ENCODE measurements at places on chromosomes 16 and 17.

- no peak for DNase-seq
These were observed 629.0 kb upstream of the CDH8 start for GRCh38 chr16:62665269-62665668.

DNA sequence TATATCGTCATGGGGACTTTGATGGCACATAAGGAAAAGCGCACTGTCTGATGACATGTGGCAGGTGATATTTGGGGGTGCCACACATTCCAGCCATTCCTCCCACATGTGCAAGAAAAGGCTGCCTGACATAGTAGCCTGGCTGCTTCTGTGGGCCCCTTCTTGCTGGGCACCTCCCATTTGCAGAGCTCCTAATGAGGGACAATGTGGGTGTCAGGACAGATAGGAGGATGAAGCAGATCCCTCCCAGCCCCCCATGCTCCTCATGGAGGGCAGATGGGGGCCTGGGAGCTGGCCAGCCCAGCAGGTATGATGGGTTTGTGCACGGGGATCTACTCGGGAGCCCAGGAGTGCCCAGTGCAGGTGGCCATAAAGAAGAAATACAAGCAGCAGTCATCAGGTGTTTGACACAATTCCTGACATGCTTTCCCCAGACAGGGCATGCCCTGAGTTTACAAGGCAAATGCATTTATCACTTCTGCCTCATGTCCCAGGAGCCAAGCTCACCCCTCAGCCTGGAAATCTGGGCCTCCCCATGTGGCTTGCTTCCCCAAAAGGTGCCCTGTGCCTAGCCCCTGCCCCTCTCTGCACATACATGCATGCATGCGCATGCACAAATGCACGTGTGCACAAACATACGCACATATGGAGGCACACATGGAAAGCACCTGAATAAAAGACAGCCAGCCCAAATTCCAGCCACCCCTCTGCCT, 260.6 kb upstream of the RPL38 start:
- no peak for DNase-seq

DNA sequence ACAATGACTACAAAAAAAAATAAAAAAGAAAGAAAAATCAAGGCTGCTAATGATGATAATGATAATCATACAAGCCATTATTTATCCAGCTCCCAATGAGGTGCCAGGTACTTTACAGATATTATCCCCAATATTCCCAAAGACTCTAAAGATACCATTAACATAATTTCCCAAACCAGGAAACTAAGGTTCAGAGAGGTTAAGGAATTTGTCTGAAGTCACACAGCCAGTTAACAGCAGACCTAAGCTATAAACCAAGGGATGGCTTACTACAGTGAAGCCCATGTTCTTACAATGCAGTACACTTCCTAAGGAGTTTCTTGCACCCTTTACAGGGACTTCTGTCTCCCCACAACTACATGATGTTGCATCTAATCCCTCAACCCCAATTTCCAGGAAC, 45.7 kb upstream of the CDH5 start:
- DNase-seq = no peak

DNA sequence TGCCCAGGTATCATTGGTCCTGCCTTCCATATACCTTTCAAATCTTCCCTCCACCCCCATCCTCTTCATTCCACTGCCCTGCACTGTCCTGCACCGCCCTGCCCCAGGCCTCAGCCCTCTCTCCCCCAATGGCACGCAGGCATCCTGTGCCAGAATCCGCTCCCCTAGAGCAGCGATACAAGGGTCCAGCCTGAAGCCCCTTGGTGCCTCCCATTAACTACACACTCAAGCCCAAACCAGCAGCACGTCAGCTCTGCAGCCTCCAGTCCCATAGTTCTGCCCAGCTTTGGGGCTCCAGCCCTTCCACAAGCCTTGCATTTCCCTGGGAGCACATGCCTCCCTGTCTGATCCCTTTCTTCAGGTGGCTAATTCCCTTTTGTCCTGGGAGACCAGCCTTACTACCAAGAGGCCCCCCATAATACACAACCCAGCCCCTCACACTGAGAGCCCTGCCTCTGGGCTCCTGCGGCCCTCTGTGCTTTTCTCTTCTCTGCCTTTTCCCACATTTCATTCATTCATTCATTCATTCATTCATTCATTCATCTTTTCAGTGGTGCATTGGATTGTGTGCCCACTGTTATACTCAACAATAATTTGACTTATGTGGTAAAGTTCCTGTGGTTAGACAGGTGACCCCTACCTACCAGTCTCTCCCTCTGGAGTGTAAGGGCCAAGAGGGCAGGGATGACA, 26.8 kb upstream of the DLX3 start:
- DNase-seq = no peak

DNA sequence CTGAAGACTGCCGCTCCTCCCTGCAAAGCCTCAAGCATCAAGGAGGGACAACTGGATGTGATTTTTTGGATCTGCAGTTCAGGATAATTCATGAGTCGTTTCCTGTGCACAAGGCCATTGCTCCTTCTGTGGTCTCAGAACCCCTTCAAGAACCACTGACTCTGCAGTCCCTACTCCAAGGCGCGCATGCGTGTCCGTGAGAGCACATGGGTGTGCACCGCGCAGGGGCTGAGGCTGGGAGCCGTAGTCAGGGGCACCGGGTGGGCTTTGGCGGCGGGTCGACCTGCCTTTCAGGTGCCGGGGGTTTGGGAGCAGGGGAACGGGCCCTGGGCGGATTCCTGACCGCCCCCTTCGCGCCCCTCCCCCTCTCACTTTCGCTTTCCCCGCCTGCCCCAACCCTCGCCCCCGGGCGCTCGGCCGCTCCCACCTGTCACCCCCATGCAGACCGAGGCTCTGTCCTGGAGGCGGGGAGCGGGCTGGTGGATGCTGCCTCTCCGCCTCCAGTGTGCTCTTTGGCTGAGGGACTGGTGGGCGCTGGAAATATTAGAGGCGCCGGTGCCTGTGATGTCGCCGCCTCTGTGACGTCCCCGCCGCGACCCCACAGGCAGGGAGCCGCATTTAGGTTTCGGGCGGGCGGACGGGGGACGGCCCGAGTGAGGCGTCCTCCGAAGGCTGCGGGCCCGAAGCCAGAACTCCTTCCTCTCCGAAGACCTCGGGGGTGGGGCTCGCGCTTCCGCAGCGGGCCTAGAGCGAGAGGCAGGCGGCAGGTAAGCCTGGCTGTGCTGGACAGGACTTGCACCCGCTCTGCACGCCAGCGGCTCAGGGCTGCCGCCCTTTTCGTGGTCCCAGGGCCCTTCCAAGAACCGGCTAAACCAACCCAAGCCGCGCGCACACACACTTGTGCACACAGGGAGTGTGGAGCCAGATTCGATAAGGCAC, at the start of gene SPATA32:
Gene SPATA32, minus strand, starts transcription at position 518 of the 939 bp plus-strand sequence. Its CDS starts 78 bp downstream, at position 440.
- DNase-seq = peak; percentile 35

GRCh38 chr16:75908331-75909117, 182.2 kb upstream of the CPHXL start:
- no peak for DNase-seq

DNA sequence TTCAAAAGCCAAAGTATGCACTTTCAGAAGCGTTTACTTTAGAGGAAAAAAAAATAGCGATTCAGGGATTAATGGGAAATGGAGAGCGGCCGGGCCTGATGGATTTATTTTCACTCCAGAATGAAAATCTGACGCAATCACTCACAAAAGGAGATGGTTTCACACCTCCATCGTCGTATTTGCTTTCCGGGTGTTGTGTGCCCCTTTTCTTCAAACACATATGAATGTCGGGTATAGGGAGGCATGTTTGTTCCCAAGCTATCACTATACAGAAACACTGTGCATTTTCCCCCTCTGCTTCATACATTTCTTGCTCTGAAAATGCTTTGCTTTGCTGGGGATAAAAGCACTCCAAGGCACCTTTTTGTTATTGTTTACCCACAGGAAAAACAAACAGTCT, 562.2 kb upstream of the ZFHX3 start:
- no peak for DNase-seq

DNA sequence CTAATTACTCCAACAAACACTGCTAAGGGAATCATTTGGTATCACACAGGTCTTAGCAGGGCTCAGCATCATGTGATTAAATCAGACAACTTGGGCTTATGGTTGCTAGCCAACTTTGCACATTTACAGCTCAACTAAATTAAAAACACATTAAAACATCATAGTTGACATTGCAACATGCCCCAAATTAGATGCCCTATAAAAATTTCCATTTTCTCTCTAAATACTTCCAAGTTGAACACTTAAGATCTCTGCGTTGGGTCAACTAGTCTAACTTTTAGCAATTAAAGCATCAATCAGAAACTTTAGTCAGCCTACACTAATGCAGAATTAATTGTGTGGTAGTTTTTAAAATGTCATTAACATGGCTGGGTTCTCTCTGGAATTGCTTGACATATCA, 12.1 kb downstream of the DNAJC7 start:
- DNase-seq = no peak

GRCh38 chr17:27499451-27500265, 43.4 kb downstream of the KSR1 start:
- DNase-seq = no peak

DNA sequence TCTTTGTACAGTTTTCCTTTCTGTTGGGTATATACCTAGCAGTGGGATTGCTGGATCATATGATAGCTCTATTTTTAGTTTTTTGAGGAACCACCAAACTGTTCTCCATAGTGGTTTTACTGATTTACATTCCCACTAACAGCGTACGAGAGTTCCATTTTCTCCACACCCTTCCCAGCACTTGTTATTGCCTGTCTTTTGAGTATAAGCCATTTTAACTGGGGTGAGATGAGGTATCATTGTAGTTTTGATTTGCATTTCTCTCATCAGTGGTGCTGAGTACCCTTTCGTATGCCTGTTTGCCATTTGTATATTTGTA, 887 bp upstream of the EVI2B start:
- no peak for DNase-seq

DNA sequence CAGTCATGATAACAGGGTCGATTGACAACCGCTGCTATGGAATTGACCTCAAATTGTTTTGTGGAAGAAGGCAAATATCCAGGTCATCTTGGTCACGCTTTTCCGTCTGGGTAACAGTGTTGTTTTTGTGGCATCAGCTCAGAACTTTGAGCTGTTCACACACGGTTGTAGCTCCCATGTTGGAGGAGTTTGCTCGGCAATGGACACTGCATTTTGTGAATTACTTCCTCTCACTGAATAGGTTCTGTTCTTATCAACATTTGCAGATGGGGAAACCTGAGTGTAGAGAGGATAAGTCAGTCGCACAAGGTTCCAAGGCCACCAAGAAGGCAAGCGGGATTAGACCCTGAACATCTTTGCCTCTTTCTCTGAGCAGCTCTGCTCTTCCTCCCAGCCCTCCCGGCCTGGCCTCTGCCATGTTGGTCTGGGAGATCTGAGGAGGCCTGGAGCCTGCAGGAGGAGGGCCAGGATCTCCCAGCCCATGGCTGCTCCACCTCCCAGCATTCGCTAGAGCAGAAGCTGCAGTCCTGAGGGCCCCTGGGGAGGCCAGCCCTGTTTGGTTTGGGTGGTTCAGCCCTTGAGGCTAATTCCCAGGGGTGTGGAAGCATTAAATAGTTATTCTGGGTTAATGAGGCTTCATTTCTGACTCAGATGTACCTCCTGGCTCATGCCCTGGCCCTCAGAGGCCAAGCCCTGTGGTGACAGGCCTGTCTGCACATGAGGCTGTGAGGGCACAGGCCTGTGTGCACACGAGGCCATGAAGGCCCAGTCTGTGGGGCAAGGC, 154.1 kb upstream of the PLCG2 start:
- no peak for DNase-seq

DNA sequence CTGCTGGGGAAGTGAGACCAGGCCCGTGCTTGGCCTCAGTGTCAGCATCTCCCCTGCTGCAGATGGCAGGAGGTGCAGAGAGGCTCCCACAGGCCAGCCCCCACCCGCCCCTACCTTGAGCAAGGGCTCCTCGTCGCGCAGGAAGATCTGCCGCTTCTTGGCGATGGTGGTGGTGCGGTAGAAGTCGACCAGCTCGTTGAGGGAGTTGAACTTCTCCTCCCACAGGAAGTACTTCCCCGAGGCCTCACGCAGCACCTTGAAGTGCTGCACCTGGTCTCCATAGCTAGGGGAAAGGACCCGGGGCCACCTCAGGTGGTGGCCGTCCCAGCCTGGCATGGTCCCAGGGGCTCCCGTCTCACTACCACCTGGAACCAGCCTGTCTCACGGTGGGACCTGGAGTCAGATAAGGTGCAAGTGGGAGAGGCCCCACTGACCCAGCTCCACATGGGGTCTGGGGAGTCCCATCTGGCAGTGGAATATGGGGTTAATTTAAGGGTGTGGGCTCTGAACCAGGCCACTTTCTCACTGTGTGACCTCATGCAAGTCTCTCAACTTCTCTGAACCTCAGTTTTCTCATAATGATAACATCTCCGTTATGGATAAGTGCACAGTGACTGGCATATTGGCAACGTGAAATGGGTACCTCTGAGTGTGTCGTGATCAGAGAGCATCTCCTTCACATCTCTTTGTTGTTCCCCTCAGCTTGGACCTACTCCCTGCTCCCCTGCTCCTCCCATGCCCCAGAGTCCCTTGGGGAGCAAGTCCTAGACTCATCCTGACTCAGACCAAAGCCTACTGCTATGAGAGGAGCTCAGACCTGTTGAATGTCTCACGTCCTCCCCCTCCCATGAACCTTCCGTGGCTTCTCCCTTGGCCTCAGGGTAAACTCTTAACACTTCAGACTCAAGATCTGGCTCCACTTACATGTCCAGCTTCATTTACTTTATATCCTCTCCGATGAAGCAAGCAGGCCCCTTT, 19.8 kb upstream of the FAM83G start:
- no peak for DNase-seq

DNA sequence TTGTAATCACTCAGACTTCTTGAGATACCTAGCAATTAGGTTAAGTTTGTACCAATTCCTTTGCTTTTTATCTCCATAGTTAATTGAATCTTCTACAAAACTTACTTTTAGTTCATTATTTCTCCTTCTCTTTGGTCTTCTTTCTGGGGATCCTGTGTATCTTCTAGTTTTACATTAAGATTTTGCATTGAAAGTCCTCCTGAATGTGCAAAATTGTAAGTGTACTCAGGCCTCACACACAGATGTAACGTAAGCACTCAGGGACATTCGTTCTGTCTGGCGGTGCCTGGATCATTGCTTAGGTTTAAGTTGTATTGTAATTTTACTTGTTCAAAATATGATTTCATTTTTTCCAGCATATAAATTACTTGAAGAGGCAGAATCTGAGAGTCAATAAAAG, 222.6 kb upstream of the CPHXL start:
- DNase-seq = no peak

DNA sequence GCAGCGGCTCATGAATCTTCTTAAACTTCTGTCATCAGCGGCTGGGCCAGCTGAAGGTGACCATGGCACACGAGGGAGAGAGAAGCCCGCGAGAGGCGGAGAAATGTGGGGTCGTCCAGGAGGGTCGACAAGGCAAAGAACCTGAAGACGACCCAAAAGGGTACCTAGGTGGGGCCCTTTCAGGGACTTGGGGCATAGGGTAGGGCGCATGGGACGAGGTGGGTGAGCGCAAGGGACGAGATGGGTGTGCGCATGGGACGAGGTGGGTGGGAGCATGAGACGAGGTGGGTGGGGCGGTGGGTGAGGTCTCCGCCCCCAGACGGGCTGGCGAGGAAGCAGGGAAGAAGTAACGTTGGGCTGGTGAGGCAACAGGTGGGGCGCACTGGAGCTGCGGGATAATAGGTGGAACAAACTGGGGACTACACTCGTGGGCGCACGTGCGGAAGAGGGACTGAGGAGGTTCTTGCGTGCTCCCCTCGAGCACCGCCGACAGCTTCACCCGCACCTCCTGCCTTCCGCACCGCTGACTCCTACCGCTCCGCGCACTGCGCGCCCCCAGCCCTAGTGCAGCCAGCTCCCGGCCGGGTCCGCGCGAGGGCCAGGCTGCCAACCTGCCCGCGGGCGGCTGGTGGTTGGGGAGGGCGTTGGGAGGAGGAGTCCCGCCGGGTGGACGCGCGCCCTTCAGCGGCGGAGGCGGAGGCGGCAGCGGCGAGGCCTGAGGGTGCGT, 23.2 kb upstream of the CRYM start:
- DNase-seq = no peak

GRCh38 chr17:50816771-50817751, 18.3 kb upstream of the WFIKKN2 start:
- peak; percentile 24 for DNase-seq
